ENCODE measurements at places on chromosomes 3 and 15.

DNA sequence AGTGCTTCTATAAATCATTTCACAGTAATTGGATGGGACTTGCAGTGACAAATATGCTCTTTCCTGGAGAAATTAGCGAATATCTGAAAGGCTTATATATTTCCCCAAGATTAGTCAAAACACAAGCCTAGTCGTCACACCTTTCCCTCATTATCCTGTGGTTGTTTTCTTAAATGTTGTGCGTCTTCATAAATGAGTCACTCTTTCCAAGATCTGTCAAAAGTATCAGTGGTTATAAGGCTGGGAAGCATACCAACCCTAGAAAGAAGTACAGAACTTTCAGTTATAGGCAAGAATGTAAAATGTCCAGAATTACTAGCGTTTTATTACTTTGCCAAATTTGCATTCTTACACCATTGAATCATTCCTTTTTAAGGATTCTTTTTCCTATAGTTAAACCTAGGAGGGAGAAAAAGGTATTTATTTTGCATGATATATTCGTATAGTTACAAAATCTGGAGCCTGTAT is 33.6 kb downstream of the TMEM212 start:
- DNase-seq, result no peak

GRCh38 chr3:173793963-173794362 is 396.4 kb downstream of the NLGN1 start:
- no peak for DNase-seq

- DNase-seq, result no peak
Measured at GRCh38 chr15:90002428-90002844, 1.3 kb downstream of the ZNF710 start.

GRCh38 chr15:88838667-88839066 is 35.4 kb downstream of the ACAN start:
- DNase-seq, result no peak

DNA sequence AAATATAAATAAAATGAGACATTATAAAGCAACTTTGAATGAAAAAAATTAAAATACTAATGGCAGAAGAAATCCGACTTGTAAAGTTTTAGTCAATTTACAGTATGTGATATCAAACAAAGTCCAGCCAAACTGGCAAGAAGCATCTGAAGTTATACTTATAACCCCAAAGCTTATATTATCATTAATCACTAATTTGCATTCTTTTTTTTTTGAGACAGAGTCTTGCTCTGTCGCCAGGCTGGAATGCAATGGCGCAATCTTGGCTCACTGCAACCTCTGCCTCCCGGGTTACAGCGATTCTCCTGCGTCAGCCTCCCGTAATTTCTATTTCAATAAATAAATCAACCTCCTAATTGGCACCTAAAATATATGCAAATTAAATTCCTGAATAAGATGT is 80.1 kb downstream of the AQR start:
- no peak for DNase-seq

DNA sequence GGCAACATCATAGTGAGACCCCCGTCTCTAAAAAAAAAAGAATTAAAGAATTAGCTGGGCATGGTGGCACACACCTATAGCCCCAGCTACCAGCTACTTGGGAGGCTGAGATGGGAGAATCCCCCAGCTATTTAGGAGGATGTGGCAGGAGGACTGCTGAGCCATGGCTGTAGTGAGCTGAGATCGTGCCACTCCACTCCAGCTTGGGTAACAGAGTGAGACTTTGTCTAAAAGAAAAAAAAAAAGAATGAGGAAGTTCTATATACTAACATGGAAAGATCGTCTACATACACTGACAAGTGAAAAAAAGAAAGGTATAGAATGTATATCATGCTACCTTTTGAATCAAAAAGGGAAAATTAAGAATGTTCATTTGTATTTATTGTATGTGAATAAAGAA is 83.9 kb upstream of the CDAN1 start:
- DNase-seq, result no peak

DNA sequence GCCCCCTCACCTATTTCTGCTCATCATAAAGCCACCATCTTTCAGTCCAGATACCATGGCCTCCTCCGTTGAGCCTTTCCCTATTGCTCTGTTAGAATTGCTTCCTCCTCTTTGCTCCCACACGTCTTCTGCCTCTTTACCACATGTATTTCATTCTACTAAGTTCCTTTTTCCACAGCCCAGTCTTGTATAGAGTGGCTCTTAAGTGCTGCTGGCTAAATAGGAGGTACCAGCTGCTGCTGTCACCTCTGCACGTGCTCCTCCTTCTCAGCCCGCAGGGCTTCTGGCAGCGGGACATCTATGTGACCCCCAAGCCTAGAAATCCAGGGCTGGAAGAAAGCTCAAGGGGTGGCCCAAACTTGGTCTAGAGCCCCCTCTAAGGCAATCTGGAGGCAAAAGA is 38.8 kb upstream of the PLXND1 start:
- DNase-seq, result no peak

DNA sequence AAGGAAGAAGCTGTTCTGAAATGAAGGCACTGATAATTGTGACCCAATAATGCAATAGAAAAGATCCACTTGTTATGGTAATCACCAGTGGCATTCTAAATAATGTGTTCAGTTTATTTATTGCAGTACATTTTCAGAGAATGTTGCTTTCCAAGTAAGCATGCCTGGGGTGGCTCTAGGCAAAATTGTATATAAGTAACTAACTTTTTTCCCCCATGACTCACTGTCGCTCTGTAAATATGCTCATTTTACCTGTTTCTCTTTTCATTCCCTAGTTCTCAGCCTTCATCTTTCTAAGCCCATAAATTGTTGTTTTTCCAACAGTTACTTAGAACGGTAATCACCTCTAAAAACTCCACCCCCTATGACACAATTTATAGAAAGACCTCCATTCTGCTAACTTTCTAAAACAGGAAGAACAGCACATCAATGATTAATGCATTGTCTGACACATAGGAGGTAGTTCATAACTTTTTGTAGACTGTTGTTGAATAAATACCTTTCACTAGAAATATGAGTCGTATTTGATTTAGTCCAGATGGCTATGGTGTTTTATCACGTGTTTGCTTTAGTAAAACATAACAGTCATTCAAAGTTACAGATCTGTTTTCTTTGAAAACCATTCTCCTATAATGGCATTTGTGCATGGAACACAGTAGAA is 143.1 kb downstream of the LSAMP start:
- DNase-seq, result no peak

GRCh38 chr3:168047190-168047795 is 48.4 kb downstream of the GOLIM4 start:
- no peak for DNase-seq

DNA sequence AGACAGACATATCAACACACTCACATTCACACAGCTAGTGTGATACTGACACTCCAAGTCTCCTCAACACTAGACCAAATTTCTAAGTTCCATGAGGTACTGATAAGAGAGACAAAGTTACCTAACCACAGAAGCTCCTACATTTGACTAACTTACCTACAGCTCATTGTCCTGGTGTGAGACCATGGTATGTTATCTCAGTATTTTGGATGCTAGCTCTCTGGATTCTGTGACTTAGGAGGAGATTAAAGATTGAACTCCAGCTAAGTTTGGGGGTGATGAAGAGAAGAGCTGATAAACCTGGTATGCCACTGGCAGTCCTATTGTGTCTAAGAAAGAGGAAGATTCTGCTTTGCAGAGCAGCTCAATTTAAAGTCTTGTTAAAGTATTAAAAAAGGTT is 144.0 kb upstream of the MYRIP start:
- no peak for DNase-seq

- DNase-seq, result no peak
Measured at GRCh38 chr15:90402223-90402622, 14.2 kb downstream of the IQGAP1 start.

GRCh38 chr3:121152573-121152972 is 244.6 kb downstream of the STXBP5L start:
- no peak for DNase-seq

DNA sequence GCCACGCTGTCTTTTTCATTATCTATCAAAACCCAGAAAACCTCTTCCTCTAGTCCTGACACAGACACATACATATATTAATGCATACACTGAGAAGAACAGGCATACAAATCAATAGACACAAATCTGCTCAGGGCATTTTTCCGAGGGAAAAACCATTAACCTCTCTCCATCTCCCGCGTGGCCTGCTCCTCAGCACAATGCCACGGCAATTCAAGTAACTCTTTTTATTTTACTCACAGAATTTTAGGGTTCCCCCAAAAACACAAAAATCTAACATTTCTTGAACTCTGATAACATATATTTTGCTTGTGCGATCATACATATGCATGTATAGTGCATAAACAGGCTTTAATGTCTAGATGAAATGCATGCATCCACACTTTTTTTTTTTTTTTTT is 110.8 kb upstream of the NSMCE3 start:
- no peak for DNase-seq

GRCh38 chr15:85858586-85859375 is 64.1 kb upstream of the KLHL25 start:
- peak; percentile 32 for DNase-seq

GRCh38 chr15:31563421-31563820 is 236.8 kb downstream of the KLF13 start:
- no peak for DNase-seq

- no peak for DNase-seq
Measured at GRCh38 chr3:128345196-128345595, 121.5 kb downstream of the DNAJB8 start.

DNA sequence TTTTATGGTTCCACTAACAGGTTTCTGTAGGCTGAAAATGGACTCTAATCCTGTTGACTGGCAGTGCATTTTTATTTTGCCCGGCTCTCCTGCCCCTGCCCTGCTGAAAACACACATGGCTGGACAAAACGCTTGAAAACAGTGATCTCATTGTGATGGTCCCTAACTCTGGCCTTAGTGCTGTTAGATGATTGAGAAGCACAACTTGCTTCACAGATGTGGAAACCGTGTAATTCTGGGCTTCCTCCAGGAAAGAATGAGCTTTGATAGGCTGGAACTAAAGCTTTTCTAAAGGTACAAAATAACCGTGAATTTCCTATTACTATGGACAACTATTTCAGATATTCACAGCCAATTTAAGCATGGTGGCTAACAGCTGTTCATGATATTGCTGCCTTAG is 121.4 kb downstream of the VGLL3 start:
- DNase-seq, result no peak

GRCh38 chr15:73922186-73923151 is 3.8 kb upstream of the LOXL1 start:
- no peak for DNase-seq

GRCh38 chr3:136840252-136840651 is 21.3 kb downstream of the SLC35G2 start:
- no peak for DNase-seq

GRCh38 chr3:138769616-138770015 is 65.1 kb downstream of the PIK3CB start:
- DNase-seq, result no peak

DNA sequence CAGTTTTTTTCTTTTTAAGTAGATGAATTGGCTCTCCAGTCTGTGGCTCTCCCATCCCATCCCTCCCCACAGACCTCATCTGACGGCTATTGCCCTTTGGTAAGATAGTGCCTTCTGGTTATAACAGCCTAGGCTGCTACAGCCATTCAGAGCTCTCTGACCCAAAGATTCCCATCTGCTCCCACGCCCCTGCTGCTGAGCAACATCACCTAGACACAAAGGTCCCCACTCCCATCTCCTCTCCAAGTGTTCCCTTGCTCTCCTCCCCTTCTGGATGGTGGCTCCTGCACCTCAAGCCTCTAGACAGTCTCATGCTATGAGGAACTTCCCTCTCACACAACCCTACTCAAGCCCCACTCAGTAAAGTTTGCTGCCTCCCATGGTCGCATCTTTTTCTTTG is 23.7 kb downstream of the FBXW12 start:
- DNase-seq, result no peak

DNA sequence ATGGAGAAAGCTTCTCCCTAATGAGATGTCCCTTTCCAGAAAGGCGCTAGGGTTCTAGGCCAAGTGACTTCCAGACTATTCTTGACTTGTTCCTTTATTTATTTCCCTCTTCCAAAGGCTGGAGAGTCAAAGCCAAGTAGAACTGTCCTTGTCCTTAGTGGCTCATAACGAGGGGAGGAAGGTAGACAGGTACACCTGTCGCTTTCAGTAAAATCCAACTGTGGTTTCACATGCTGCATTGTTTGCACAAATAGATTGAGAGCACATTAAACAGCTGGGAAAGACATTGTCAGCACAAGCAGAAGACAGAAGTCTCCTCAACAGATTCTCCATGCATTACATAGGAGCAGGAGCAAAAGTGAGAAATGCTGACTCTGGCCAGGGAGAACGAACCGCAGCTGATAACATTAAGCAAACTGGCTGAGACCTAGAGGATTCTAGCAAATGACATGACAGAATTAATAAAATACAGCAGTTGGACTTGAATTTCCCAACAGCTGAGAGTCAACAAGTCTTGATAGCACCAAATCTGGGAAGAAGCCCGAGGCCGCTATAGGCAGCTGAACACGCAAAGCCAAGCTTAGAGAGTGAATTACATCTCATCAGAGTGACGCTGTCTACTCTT is 227.7 kb downstream of the TLE3 start:
- DNase-seq, result no peak

- no peak for DNase-seq
Measured at GRCh38 chr15:88388686-88389085, 78.5 kb downstream of the MRPL46 start.

DNA sequence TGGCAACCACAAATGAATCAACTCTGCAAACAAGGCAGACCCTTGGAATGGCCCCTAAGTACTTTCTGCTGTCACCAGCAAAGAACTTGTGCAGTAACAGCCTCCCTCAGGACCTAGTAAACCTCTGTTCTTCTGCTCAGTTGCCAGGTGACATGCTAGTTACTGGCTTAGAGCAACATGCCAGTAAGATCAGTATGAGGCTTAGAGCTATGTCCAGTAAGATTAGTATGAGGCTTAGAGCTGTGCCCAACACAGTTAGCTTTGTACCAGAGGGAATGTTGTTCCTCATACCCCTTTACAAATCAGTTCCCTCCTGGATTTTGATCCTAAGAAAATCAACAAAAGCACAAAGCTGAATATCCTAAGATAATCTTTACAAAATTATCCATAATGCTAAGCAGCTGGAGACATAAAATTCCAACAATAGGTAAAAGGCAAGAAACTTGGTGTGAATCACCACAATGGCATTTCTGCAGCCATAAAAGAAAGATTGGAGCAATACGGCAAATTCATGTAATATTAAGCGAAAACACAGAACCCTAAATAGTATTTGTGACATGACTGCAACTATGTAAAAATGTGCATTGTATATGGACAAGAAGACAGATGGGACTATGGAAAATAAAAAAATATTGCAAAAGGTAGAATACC is 107.3 kb upstream of the LPP start:
- no peak for DNase-seq

GRCh38 chr3:104628185-104628789 is 738.4 kb upstream of the ALCAM start:
- no peak for DNase-seq

- no peak for DNase-seq
Measured at GRCh38 chr3:187456250-187456649, 88.1 kb downstream of the RTP4 start.

DNA sequence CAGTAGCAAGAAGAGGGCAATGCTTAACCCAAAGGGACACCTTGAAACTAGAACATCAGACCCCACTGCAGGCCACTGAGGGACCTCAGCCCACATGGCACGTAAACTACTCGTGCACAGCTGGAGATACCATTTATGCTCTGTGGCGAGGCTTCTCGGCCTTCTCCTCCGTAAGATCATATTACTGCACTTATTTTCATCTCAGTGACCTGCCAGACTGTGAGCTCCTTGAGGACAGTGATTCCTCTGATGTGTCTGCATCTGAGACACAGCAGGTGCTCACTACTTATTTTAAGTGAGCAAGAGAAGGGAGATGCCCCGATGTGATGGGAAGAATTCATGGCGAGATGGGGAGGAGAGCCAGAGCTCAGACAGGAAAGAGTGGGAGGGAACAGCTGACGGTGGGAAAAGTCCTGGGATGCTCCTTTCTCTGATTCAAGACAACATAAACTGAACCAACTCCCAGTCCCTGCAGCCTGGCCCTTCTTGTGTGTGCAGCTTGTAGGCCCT is 137.6 kb downstream of the RPLP1 start:
- no peak for DNase-seq

All from activated CD8-positive, alpha-beta memory T cell treated with anti-CD3 and anti-CD28 coated beads for 1 hour (primary cell).